ENCODE measurements at places on chromosomes 6 and 20.
A peak's percentile ranks its signal among the peaks of the same experiment; 100 is the strongest.

DNA sequence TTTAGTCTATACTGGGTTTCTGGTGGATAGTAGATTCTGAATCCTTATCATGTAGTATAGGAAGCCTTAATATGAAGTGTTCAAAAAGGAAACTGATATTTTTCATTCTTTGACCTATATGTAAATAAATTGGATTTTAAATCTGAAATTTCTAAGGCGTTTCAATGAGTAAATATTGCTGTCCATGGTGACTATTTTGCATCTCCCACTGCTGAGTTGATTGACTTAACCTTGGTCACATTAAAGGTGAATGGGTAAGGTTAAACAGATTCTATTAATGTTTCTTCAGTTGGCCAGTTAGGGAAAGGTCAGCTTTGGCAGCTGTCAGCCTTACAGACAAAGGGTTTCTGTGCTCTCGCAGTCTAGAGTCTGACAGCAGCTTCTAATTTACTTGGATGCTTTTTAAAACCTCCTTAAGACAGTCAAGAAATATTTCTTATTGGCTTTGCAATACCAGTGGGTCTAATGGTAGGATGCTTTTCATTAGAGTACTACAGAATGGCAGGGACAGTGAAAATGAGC is 24.8 kb downstream of the PRIM2 start:
- DNase-seq = no peak

GRCh38 chr6:138419766-138420165 is 15.7 kb downstream of the HEBP2 start:
- DNase-seq = no peak

DNA sequence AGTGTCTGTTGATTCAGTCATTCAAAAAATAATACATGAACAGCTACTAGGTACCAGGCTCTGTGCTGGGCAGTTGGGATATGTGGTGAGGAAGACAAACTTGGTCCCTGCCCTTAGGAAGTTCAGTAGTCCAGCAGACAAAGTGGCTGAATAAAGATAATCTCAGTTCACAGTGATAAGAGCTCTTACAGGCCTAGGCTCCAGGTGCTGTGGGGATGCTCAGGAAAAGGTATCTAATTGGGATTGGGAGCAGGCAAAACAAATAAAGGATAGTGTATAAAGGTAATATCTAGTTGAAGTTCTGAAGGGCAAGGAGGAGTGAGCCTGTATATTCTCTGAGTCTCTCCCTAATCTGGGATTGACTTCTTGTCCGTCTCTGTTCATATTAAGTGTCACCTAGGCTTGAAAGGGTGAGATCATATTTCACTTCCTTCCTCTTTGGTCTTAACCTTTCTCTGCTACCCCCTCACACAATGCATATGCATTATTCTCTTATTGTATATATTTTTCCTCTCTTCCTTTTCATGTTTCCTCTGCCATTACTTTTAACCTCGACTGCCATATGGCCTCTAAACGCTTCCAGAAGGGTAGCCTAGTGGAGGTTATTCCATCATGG is 13.5 kb downstream of the PTPN1 start:
- DNase-seq = no peak

DNA sequence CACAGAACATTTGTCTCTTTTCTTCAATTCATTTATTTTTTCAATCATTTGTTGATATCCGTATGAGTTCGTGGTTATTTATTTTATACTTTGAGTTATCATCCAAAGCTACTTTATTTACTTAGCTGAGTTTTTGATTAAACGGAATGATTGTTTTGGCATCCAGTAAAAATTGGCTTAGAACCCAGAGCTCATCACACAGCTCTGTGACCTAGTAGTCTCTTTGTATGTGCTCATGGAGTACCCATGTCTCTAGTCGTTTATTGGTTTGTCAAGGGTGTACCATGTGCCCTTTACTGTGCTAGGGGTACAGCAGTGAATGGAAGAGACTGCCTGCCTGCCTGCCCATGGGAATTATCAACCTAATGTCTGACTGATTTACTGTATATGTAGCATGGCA is 142.2 kb downstream of the MYLK4 start:
- DNase-seq = no peak

- no peak for DNase-seq
Observed at GRCh38 chr6:128389820-128390534, 130.4 kb downstream of the PTPRK start.

DNA sequence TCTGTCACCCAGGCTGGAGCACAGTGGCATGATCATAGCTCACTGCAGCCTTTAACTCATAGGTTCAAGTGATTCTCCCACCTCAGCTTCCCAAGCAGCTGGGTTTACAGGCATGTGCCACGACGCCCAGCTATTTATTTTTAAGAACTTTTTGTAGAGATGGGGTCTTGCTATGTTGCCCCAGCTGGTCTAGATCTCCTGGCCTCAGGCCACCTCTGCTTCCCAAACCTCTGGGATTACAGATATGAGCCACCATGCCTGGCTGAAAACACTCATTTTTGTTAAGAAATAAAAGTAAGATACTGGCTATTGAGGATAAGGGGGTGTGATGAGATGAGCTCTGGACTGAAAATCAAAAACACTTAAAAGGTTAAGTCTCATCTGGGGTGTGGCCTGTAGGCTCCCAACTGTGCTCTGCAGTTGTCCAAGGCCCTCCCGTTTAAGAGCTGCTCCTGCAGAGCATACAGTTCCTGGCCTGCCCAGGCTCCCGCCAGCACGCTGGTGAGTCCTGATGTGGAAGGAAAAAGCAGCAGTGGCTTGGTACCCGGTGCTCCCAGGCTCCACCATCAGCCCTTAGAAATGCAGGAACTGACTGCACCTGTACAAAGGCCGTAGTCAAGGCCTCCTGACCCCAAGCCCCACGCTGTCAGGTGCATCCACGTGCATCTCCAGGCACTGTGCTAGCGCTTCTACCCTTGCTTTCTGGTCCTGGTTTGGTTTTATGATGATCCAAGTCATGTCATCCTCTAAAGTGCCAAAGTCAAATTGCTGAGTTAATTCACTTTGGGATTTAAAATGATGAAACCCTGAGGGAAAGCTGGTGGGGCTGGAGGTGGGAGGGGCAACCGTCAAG is 111.5 kb downstream of the TMEM242 start:
- DNase-seq = no peak

DNA sequence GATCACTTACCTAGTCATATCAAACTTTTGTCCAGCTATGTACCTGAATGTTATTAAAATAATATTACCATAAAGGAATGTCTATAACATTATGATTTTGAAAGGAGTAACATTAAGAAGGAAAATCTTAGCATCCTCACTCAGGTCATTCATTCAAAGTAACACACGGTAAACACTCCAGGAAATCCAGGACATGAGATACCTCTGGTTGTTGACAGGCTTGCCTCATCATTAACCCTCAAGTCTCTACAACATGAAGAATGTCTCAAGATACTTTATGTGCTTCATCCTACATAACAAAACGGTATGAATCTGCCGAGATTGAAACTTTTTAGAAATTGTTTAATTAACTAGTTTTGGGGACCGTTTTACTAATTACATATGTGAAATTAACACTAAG is 690 bp upstream of the FILIP1 start:
- DNase-seq = no peak

DNA sequence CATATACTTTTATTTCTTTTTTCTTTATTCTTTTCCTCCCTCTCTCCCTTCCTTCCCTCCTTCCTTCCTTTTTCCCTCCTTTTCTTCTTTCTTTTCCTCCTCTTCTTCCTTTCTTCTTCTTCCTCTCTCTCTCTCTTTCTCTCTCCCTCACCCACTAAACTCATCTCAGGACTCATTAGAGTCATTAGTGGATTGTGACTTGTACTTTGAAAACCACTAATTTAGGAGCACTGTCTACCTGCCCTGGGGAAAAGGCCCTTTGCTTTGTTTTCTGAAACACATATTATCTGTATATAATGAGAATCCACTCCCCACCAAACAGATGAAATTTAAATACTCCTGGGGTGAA is 68.7 kb upstream of the CEP85L start:
- DNase-seq = no peak

GRCh38 chr20:32991792-32992641 is 12.2 kb downstream of the SUN5 start:
- no peak for DNase-seq

GRCh38 chr20:20363434-20363798 is 4.5 kb upstream of the INSM1 start:
- DNase-seq = no peak

DNA sequence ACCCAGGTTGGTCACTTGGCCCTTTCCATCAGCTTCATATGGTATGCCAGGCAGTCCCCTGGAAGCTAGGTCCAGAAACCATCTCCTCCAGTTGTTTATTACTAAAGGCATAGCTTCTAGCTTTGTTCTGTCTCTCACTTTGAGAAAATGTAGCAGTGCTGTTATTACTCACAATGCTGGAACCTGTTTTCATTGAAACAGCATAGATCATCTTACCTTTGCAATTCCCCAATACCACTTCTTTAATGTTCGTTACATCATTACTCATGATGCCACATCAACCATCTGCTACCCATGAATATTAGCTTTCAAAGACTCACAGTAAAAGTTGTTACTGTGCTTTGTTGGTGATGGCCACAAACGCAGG is 88.3 kb downstream of the ADAT2 start:
- no peak for DNase-seq

- no peak for DNase-seq
Observed at GRCh38 chr6:53643481-53643965, 22.0 kb downstream of the KLHL31 start.

GRCh38 chr6:90435207-90435899 is 138.7 kb upstream of the BACH2 start:
- DNase-seq = no peak

- DNase-seq = no peak
Observed at GRCh38 chr6:5412017-5412416, 150.7 kb downstream of the FARS2 start.

DNA sequence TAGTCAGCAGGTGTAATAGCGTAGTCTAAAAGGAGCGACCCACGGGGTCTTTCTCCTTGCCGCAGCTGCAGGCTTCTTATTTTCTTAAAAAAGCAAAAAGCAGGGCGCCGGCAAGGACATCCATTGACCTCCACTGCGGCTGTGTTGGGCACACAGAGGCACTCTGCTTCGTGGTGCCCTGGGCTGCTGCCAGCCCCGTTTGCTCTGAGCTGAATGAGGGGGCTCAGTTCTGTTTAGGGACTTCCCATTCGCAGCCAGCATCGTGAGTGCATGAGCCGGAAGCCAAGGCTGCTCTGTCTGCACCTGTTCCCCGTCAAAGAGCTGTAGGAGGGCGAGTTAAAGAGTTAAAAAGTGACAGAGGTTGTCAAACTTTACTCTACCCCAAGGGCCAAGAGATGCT is 1.7 kb upstream of the SLC22A2 start:
- no peak for DNase-seq

- peak; percentile 75 for DNase-seq
Observed at GRCh38 chr20:44747166-44748004, 1.7 kb downstream of the KCNK15 start.

DNA sequence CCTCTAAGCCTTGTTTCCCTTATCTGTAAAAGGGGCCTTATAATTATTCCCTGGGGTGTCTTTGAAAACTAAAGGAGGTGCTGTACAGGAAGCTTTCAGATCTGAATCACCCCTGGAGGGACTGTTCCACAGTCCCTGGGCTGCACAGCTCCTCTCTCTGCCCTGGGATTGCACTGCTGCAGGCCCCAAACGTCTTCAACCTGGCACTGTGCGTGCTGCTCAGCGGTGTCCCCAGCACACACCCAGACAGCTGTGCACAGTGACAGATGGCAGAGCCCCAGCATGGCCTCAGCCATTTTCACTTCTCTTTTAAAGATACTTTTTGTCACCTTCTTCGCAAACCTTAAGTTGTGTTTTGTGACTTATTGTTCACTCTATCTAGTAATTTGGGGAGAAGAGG is 50.7 kb upstream of the INSM1 start:
- DNase-seq = no peak

DNA sequence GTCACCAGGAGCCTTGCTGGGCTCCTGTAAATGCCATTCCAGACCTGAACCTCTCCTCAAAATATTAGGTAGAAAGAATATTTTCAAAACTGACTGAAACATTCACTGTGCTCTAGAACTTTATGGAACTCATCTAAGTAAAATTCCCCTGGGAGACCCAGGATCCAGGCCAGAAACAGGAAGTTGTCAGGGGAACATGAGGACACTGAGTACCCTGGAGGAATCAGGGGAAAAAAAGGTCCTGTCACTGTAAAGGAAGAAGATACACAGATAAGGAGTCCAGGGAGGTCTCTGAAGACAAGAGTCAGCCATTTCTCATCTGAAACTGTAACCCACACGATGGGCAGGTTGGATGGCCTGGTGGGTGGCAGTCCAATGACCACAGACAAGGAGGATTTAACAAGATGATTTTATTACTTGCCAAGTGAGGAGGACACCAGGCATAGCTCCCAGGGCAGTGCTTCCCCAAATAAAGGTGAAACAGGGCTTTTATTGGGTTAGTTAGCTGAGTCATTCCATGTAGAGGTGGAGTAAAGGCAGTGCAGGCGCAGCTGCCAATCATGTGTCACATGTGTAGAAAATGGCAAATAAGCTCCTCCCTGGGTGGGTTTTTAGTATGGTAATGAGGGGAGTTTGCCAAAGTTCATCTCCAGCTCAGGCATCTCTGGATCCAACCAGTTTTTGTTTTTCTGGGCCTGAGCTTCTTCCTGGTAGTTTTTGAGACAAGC is 138.5 kb downstream of the RCAN2 start:
- no peak for DNase-seq

- no peak for DNase-seq
Observed at GRCh38 chr6:129353067-129353466, 356.9 kb downstream of the ARHGAP18 start.

- DNase-seq = no peak
Observed at GRCh38 chr20:19807191-19807945, 49.3 kb downstream of the RIN2 start.

- DNase-seq = no peak
Observed at GRCh38 chr6:113315165-113315564, 542.0 kb upstream of the MARCKS start.

- no peak for DNase-seq
Observed at GRCh38 chr6:2126351-2126750, 119.1 kb downstream of the GMDS start.

DNA sequence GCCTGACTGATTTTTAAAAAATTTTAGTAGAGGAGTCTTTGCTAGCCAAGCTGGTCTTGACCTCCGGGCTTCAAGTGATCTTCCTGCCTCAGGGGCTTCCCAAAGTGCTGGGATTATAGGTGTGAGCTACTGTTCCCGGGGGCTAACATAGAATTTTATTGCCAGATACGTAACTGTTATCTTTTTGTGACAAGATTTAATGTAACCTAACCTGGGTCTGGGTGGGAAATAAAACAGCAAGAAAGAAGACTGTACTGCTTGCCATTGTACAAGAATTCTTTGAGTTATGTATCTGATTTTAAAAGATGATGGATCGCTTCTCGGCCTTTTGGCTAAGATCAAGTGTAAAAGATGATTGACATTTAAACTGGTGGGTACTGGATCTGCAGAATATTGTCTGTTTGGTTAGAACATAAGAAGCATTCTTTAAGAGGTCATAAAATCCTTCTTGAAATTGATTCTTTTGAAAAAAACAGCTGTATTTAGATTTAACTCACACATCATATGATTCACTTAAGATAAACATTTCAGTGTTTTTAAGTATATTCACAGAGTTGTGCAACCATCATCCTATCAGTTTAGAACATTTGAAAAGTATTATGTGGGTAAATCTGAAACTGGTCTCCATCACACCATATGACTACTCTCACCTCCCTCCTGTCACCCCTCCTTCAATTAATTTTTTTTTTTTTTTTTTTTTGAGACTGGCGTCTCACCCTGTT is 21.6 kb downstream of the TPX2 start:
- DNase-seq = no peak
